ENCODE measurements at places on chromosomes 7 and 10.

- no peak for DNase-seq
Observed at GRCh38 chr7:42274053-42274452, 37.0 kb upstream of the GLI3 start.

DNA sequence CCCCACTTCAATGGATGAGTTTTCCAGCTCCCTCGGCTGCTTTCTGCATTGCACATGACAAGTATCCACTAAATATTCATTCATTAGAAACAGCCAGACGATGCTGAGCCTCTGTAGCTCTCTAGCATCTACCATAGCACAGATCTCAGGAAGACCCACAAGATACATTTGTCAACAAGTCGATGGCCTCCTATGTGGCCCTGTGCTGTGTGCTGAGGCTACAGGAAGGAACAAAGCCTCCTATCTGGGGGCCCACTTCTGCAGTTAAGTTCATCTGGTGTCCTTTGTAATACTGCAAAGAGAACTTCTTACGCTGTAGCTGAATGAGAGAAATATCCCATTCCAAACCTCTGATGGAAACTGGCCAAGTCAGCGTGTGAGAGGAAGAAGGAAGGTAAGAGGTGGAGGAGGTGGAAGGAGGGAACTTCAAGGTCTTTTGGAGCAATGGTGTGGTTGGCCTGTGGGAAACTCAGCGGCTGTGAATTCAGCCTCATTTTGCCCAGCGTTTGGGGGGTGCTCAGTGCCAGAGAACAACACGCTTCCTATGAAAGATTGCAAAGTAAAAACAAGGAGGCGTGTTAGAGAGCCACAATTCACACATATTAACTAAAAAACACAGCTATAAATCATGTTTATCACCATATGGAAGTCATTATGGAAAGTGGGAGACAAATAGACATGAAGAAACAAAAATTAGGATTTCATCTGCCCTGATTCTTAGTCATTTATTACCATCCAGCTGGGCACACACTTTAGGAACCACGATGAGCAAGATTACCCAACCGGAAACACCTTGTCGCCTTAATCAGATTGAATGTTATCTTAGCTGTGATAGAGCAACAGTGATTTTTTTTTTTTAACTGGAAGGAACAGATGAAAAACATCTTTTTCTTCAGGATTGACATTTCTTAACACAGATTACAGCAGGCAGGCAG, 62.2 kb upstream of the USP6NL start:
- DNase-seq = no peak

DNA sequence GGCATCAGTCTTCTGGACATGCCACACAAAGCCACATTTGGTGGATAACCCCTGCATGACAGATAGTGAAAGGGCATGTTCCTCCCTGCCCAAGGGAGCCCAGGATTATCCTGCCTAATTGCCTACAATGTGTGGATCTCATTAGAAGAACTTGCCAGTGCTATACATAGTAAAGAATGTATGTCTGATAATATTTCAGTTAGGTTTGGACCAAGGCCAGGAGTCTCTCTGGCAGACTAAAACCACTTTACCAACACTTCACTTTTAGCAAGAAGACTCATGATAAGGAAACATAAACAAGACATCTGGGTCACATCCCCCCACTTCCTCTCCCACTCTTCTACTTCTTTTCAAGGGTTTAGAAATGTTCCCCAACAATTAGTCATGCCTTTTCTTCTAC, 196.7 kb downstream of the MTERF1 start:
- DNase-seq = no peak

DNA sequence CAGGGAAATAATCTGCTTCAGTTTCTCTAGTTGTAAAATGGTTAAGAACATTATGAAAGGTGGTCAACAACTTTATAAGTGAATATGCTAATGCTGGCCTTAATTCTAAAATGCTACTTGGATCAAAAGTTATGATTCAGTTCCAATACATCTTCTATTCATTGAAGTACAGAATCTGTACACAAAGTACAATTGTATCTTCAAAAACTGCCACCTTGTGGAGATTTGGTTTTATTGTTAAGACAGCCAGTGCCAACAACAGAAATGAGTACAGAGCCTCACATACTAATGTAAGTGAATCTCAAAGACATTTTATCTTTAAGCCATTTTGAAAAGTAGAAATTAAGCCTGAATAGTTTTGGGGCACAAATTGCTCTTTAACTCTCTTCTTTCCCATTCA, 194.0 kb downstream of the CFTR start:
- DNase-seq = no peak

DNA sequence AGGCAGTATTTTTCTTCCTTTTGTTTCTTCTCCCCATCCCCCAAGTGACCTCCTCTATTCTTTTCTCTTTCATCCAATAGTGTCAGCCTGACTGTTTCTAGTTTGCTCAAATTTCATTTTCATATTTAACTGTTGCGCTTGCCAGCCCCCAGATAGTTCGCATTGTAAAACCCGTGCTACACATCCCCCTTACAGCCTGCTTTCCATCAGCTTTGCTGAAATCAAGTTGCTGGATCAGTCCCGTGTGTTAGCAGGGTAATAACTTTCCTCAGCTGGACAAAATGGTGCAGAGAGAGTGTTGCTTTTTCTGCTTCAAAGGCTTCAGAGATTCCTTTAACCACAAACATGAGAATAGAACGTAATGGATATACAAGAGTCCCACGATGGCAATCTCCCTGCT, 180.6 kb upstream of the NPVF start:
- no peak for DNase-seq

GRCh38 chr7:111914291-111914690, 291.9 kb downstream of the DOCK4 start:
- DNase-seq = no peak

DNA sequence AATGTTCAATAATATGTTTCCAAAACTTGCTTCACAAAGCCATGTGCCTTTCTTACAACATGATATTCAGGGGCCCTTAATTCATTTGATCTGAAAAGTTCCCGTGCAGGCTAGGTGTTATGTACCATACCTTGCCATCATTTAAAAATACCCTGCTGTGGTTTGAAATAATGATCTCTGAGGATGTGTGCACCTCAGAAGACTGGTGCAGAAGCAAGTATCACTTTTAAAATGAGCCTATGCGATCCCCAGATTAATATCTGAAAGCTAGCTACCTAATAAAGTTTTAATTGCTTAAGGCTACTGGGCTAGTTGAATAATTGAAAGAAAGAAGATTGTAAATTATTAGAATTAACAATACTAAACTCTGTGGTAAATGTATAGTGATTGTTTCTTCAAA, 262.4 kb downstream of the CDK14 start:
- no peak for DNase-seq

DNA sequence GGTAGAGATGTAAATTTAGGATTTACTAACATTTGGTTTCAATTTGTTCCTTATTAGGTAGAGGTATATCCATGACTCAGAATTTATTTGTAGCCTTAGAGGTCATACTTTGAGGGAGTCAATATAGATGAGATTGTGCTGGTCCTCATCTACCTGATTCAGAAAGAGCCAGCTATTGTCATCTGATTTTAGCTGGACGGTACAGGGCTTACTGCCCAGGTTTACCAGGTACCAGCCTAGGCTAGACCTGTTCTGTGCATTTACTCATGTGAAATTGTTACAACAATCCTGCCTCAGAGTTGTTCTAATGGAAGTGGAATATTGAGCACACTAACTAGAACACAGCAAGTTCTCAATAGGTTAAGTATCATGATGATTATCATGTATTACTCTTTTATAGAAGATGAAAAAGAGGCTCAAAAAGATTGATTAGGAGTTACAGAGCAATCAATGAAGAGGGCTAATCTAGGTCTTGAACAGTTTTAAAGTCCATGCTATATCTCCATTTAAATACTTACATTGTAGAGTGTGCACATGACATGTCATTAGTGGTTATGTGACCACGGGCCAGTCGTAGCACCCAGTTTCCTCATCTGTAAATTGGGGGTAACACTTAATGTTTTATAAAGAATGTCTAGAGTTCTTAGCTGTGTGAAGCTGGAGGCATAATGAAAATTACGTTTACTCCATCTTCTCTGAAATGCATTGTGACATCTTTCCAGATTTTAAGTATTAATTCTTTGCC, 42.1 kb downstream of the TRIM24 start:
- no peak for DNase-seq

DNA sequence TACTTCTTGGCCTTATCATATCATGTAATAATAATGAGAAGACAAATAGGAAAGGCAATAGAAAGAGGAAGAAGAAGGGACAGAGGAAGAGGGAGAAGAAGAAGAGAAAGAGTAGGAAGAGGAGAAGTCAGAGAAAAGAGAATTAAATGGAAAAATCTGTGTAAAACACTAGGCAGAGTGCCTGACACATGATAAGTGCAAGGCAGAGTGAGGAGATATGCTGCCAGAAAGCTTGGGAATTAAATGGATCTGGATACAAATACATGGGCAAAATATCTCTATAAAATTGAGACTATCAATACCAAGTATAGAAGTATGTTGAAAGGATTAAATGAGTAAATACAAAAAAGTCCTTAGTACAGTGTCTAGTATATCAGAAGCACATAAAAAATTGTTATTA, 124.8 kb downstream of the CACNA2D1 start:
- DNase-seq = no peak

GRCh38 chr10:128484041-128484440, 357.8 kb upstream of the MKI67 start:
- DNase-seq = no peak

DNA sequence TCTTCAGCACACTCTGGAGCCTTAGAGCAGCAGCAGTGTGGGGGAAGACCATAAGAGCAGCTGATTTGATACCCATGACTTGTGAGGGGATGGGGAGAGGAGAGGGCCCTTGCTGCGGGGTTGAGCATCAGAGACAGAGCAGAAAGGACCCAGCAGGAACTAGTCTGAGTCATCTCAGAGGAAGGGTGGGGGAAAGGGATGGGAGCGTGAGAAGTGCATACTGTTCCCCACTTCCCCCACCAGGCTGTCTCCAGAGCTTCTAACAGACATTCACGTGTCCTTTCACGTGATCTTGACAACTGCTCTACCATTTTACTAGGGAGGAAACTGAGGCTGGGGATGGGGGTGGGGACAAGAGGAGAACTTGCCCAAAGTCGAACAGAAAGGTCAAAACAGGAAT, 38.7 kb downstream of the FAM241B start:
- no peak for DNase-seq

All from CD4-positive, alpha-beta T cell treated with Interleukin-6 for 4 hours (primary cell).